ENCODE measurements at places on chromosomes 2 and 18.

GRCh38 chr2:178194600-178195389 is 483 bp downstream of the OSBPL6 start:
- DNase-seq = no peak

- DNase-seq = no peak
These were observed 18.7 kb upstream of the IHH start for GRCh38 chr2:219079417-219079816.

GRCh38 chr2:15914596-15915385 is 25.6 kb upstream of the MYCN start:
- DNase-seq = no peak

GRCh38 chr2:165833156-165833555 is 39.1 kb upstream of the GALNT3 start:
- no peak for DNase-seq

- no peak for DNase-seq
These were observed 213.3 kb upstream of the CTAGE1 start for GRCh38 chr18:22630980-22631379.

DNA sequence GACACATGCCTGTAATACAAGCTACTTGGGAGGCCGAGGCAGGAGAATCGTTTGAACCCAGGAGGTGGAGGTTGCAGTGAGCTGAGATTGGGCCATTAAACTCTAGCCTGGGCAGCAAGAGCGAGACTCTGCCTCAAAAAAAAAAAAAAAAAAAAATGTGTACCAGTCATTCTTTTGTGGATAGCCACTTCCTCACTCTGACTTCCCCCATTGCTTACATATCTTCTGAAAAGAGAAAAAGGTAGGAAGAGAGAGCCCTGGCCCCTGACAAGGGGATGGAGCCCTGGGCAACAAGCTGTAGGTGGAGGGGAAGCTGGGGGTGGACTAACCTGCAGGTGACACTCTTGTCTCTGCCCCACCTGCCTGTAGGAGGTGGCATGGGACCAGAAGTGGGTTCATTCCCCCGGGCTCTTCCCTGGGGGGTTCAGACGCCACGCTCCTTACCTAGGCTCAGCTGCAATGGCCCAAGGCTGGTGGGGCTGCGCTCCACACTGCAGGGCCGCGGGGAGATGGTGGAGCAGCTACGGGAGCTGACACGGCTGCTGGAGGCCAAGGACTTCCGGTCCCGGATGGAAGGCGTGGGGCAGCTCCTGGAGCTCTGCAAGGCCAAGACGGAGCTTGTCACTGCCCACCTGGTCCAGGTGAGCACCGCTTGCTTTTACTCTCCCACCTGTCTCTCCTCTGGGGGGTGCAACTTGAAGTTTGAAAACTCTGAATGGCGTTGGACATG is 39.1 kb downstream of the PCARE start:
- DNase-seq = no peak

DNA sequence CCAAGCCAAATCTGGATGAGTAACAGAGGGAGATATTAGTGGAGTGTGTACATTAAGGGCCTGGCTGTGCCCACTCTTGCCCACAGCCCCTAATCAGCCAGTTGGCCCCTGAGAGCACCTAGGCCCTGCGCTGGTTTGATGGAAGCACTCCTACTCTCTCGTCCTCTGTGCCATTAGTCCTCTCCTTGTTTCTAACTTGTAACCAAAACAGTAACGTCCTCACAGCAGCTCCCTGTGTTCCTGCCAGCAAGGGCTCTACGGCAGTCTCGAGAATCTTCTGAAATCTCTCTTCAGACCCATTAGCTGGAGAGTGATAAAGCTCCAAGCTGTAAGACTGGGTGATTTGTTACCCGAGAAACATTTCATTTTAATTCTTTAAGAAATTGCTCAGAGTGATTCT is 76.1 kb downstream of the LRRC30 start:
- DNase-seq = no peak

GRCh38 chr2:226426292-226426736 is 373.3 kb downstream of the IRS1 start:
- DNase-seq = no peak

GRCh38 chr2:54927751-54928615 is 122.3 kb downstream of the RTN4 start:
- DNase-seq = no peak

DNA sequence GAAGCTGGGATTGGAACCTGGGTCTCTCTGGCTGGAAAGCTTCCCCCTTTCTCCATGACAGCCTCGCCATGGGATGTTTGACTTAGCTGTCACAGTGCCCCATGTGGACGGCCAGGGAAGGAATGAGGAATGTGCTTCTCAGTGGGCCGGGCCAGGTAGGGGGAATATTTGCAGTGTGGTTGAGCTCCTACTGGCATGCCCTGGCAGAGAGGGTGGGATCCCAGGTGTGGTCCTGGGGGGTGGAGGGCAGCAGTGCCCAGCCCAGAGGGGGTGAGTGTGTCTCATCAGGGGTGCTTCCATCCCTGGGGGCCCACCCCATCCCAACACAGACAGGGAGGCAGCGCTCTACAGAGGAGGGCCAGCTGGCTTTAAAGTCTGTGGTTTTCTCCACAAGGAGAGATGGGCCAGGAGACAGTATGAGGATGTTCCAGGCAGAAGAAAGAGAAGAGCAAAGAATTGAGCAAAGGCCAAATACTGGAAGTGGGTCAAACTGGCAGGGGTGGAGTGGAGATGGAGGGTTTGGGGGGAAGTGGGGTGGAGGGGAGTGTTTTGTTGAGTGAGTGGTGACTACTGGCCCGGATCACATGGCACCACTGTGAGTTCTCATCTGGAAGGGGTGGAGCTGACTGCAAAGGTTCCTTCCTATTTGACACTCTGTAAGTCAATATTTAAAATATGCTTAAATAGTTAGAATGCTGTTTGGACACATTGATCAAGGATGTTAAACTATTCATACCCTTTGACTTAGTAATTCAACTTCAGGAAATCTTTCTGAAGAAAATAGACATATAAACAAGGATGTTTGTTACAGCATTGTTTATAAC is 94.0 kb downstream of the MYCN start:
- DNase-seq = no peak

DNA sequence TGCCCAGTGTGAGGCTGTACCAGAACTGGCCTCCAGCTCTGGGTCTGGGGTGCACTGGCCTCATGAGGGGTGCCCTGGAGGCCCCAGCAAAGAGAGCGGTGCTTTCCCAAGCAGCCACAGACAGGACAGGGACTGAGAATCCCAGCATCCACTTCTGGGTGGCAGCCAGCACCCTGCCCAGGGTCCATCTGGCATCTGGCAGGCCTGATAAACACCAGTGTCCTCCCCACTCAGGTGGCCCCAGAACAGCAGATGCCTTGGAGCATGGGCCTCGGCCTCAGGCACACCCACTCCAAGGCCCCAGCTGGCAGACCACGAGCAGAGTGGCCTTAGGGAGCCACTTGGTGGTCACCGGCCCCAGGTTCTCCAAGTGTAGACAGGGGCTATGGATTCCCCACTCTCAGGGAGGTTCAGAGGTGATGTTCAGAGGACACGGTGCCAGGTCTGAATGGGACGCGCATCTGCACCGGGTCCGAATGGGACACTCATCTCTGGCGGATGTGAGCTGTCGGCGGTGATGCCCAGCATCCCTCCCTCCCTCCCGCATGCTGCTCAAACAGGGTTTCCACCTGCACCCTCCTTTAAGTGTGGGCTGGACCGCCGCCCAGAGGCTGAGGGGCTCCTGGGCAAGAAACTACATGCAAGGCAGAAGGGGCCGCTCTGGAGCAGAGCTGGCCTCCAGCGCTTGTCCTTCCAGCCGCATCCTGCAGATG is 82.2 kb upstream of the GPC1 start:
- DNase-seq = no peak

DNA sequence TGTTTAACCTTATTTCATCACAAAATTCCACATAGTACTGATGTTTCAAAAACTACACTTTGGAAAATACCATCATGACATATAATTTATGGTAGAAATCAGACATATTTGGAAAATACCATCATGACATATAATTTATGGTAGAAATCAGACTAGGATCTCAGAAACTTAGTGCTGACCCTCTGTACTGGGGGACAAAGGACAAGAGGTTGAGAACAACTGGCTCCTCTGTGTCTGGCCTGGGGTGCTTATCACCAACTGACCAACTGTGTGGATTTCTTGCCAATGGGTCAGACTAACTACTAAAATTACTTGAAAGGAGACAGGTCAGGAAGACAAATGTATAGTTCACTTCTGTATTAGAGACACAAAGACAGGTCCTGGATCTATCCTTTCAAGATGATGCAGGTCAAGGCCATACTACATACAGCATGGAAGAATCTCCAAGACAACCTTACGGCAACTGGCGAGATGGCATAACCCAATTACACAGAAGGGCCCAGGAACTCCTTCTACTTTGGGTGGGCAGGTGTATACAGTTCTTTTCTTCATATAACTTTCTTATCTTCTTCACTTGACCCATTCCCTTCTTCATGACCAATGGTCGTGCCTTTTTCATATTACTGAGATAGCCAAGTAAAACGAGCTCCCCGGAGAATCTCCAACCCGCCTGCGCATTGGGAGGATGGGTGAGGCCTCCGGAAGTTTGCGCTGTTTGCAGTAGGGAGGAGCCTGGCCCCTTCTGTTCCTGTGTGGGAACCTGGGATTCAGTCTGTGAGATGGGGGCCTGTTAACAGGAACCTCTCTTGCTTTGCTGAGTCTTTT is 290.5 kb downstream of the AGPS start:
- DNase-seq = no peak

DNA sequence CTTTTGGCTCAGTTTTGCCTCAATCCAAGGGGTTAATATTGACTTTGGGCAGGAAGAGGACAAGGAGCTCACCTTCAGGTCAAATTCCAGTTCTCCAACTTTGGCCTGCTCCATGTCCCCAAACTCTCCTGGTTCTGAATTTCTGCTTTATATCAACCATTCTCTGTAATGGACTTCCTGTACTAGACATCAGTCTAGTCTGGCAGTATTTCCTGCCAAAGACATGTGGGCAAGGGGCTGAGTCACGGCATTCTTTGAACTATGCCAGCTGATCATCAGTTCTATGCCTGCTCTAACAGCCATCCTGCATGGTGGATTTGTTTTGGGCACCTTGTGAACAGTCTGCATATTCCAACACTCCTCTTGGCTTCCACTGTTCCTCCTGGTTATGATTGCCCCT is 199.4 kb downstream of the ZEB2 start:
- no peak for DNase-seq

Data from bone marrow (tissue), 2 donors.